GM12864 (cell line): ENCODE measurements at places on chromosomes 13 and 19.
A peak's percentile ranks its signal among the peaks of the same experiment; 100 is the strongest.

- DNase-seq, result no peak
These were observed 139.0 kb downstream of the FLT1 start for GRCh38 chr13:28355822-28356371.

DNA sequence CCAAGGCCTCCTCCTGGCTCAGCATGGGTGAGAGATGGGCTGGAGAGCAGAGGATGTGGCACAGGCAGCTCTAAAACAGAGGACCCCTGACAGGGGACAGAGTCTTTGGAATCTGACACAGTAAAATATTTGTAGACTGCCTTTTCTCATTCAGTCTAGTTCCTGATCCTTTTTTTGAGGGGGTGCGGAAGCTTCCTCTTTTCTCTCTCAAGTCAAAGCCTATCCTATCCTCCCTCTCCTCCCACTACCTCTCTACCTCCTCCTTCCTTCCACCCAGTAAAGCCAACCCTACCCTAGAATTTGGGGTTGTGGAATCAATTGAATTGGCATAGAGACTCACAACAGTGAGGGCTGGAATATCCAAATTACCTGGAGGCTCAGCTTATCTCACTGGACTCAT lies 82.0 kb downstream of the TEX26 start:
- no peak for DNase-seq

- DNase-seq, result no peak
These were observed 125.1 kb upstream of the STARD13 start for GRCh38 chr13:33410619-33411018.

DNA sequence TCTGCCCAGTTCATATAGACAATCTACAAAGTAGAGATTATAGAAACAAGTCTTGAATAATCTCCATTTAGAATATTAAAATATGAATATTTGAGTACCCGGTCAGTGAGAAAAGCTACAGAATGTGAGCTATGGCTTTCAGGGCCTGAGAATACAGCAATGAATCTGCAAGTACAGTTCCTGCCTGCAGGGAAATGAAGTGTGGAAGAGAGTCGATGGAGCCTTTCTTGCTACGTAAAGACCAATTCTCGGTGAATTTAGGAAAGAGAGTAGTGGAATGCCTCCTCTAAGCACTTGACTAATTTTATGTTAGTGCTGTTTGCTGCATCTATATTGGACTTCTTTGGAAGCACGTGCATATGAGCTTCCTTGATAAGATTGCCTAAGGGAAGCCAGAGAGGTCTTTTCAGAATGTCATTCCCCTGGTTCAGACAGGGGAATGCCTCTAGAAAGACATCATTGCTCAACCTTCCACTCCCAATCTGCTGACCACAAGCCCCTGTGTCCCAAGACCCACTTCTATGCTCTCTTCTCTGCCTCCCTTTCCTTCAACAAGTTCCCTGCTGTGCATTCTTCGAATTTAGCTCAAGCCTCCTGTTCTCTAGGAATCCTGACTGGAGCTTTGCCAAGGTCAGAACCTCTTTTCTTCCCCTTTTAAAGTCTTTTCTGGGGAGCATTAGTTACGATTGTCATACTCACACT lies 41.9 kb downstream of the GPC6 start:
- no peak for DNase-seq

GRCh38 chr13:65584126-65584525 lies 1646.0 kb downstream of the PCDH9 start:
- no peak for DNase-seq

GRCh38 chr13:72781451-72782439 lies at the start of the genes DIS3 and PIBF1:
Gene DIS3 (minus strand): TSS chr13:72781900. CDS start chr13:72781832, 68 bp downstream.
Gene PIBF1 (plus strand): TSS chr13:72782133. CDS start chr13:72783470, 1,337 bp downstream.
- peak; percentile 94 for DNase-seq
